Activated naive CD4-positive, alpha-beta T cell treated with anti-CD3 and anti-CD28 coated beads for 36 hours (primary cell): ENCODE measurements at places on chromosomes 13 and 19.
A peak's percentile ranks its signal among the peaks of the same experiment; 100 is the strongest.

DNA sequence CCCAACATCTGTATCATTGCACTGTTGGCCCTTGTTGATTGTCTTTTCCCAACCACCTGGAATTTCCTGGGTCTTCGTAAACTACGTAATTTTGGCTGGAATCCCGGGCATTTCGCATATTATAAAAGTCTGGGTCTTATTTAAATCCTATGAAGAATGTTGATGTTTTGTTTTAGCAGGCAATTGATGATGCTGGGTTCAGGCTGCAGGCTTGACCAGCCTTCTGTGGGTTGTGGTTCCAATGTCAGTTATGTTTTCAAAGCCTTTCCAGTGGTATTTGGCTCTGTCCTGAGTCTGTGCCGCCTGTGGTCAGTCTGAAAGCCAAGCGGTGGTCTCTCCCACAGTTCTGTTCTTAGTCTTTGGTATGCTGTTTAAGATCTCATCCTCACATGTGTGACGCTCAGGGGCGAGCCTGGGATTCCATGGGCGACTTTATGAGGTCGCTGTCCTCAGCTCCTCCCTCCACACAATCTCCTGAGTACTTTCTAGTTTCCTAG lies 12.4 kb downstream of the SLC35E1 start:
- H3K4me3 ChIP-seq = no peak overlapping the region
- no peak for DNase-seq
- peaks cover under 1% of the 10 kb centered on the region for H3K4me1 ChIP-seq
- peaks cover 29% of the 10 kb centered on the region for H3K36me3 ChIP-seq
- no peaks in the 10 kb centered on the region for H3K27me3 ChIP-seq
- H3K27ac ChIP-seq = no peak overlapping the region

DNA sequence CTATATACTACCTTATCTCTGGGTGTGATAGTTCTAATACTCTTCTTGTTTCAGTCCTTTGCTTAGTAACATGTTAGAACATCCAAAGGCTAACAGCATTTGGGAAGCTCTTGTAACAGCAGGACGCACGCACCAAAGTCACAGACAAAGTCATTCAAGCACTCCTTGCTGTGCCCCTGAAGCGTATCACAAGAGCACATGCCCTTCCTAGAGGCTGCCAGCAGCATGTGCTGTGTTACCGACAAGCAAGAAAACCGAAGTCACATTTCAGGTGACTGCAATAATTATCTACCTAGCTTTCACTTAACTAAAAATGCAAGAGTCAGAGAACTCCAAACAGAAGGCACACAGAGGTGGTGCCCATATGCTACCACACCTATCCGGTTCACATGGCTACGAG lies 194.1 kb downstream of the KLF12 start:
- DNase-seq = no peak
- H3K27me3 ChIP-seq = no peaks in the 10 kb centered on the region
- peaks cover 11% of the 10 kb centered on the region for H3K36me3 ChIP-seq
- no peak overlapping the region for H3K27ac ChIP-seq

DNA sequence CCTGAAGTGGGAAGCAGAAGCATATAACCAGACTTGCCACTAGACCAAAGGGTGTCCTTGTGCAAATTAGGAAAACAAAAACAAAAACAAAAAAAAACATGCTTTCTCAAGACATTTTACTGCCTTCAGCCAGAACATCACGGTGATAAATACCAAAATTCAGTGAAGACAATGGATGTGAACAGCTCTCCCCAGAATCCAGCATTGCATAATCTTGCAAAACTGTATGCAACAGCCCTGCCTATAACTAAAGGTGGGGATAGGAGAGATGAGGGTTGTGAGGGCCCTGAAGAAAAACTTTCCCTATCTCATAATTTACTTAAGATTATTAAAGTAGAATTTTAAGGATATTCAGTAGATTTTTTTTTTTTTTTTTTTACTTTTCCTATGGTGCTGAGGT lies 24.9 kb upstream of the NDFIP2 start:
- H3K4me3 ChIP-seq = no peak overlapping the region
- H3K27me3 ChIP-seq = no peaks in the 10 kb centered on the region
- H3K4me1 ChIP-seq = peaks cover 42% of the 10 kb centered on the region
- no peak for DNase-seq

GRCh38 chr13:93620181-93620765 lies 393.7 kb downstream of the GPC6 start:
- no peaks in the 10 kb centered on the region for H3K4me1 ChIP-seq
- H3K27me3 ChIP-seq = no peaks in the 10 kb centered on the region
- H3K27ac ChIP-seq = no peak overlapping the region
- H3K36me3 ChIP-seq = no peaks in the 10 kb centered on the region
- no peak for DNase-seq
- H3K4me3 ChIP-seq = no peak overlapping the region

- peaks cover 29% of the 10 kb centered on the region for H3K27me3 ChIP-seq
- H3K4me1 ChIP-seq = peaks cover 7% of the 10 kb centered on the region
- DNase-seq = no peak
Measured at GRCh38 chr13:101452519-101453485, at the start of gene ITGBL1. ITGBL1 (plus strand) TSS chr13:101452675; CDS start chr13:101452834, 159 bp downstream.

- H3K4me3 ChIP-seq = no peak overlapping the region
- H3K27me3 ChIP-seq = no peaks in the 10 kb centered on the region
- H3K27ac ChIP-seq = no peak overlapping the region
- H3K36me3 ChIP-seq = no peaks in the 10 kb centered on the region
Measured at GRCh38 chr13:64810750-64811149, 2419.4 kb downstream of the PCDH9 start.

- H3K27ac ChIP-seq = no peak overlapping the region
- no peaks in the 10 kb centered on the region for H3K4me1 ChIP-seq
- H3K4me3 ChIP-seq = no peak overlapping the region
- DNase-seq = no peak
Measured at GRCh38 chr19:879711-880438, 13.1 kb downstream of the MED16 start.

GRCh38 chr19:45630463-45630862 lies 8.7 kb downstream of the EML2 start:
- peaks cover 52% of the 10 kb centered on the region for H3K36me3 ChIP-seq
- no peaks in the 10 kb centered on the region for H3K27me3 ChIP-seq
- peaks cover 19% of the 10 kb centered on the region for H3K4me1 ChIP-seq
- H3K27ac ChIP-seq = peak overlapping the region; percentile 97

DNA sequence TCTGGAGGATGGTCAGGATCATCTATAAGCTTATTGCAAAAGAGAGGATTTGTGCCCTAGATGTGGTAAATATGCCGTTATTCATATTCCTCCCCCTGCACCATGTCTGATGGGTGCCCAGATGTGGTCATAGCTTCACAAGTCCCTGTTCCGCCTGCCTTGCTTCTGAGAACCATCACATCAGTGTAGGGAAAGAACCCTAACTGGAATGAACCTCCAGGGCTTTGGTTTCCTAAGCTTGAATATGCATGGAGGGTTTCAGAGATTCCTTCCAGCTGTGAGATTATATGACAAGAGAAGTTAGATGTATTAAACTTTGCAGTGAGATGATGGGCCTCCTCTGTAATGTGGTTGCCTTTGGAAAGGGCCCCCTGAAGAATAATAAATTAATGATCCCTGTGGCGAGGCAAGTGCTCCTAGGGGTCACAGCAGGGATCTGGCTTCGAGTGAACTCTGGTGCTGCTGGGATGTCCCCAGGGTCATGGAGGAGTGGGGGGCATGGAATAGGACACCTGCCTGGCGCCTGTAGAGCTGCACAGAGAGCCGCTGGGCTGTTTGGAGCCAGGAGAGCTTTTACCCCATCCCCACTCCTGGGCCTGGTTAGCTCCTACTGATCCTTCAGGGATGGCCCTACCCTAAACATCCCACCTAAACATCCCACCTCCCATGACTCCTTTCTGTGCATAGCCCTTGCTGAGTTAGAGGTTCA lies 56.0 kb upstream of the IRS2 start:
- H3K27ac ChIP-seq = no peak overlapping the region
- no peaks in the 10 kb centered on the region for H3K36me3 ChIP-seq
- no peak for DNase-seq

DNA sequence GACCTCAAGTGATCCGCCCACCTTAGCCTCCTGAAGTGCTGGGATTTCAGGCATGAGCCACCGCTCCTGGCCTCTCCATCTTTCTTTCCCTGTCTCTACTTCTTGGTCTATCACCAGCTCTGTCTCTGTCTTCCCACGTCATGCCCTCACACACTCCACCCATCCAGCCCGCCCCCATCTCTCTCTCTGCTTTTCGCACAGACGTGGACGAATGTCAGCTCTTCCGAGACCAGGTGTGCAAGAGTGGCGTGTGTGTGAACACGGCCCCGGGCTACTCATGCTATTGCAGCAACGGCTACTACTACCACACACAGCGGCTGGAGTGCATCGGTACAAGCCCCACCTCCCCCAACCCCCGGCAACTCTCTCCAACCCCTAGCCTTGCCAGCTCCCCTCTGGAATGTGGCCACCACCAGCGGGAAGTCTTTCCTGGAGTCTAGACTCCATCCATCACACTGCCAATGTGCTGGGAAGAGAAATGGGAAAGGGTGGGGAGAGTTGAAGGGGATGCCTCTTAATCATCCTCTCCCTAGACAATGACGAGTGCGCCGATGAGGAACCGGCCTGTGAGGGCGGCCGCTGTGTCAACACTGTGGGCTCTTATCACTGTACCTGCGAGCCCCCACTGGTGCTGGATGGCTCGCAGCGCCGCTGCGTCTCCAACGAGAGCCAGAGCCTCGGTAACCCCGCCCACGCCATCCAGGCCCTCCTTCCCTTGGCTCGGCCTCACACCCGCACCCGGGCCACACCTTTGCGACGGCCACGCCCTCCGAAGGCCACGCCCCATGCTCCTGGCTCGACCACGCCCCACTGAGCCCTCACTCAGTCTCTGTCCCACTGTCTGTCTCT lies 22.5 kb downstream of the LTBP4 start:
- DNase-seq = no peak
- no peaks in the 10 kb centered on the region for H3K27me3 ChIP-seq
- H3K36me3 ChIP-seq = peaks cover 51% of the 10 kb centered on the region
- H3K4me3 ChIP-seq = no peak overlapping the region
- no peak overlapping the region for H3K27ac ChIP-seq
